ENCODE measurements at places on chromosomes 3 and 15.

DNA sequence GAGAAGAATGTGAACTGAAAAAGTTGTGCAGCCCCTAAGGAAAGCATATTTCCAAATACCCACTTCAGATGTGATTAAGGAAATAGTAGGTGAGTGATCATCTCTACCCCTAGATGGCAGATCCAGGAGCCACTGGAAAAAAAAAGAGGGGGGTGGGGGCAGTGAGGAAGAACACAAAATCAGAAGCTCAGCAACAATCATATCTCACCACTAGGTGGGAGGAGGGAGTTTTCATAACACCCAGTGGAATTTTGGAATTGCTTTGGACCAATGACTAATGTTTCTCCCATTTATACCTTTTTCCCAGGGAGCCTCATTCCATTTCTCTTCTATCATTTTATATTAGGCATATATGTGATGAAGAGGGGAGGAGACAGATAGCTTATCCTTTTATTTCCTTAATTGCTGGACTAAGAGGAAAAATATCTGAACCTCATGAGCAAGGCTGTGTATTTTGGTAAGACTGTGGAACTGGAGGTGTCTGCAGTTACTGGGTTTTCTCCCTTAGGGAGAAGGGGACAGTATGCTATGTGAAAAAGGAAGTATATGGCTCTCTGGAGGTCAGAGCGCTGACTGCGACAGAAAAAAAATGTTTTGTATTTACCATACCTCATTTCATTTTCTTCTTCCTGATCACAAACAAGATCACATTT lies 363.4 kb downstream of the GAP43 start:
- no peak for DNase-seq

DNA sequence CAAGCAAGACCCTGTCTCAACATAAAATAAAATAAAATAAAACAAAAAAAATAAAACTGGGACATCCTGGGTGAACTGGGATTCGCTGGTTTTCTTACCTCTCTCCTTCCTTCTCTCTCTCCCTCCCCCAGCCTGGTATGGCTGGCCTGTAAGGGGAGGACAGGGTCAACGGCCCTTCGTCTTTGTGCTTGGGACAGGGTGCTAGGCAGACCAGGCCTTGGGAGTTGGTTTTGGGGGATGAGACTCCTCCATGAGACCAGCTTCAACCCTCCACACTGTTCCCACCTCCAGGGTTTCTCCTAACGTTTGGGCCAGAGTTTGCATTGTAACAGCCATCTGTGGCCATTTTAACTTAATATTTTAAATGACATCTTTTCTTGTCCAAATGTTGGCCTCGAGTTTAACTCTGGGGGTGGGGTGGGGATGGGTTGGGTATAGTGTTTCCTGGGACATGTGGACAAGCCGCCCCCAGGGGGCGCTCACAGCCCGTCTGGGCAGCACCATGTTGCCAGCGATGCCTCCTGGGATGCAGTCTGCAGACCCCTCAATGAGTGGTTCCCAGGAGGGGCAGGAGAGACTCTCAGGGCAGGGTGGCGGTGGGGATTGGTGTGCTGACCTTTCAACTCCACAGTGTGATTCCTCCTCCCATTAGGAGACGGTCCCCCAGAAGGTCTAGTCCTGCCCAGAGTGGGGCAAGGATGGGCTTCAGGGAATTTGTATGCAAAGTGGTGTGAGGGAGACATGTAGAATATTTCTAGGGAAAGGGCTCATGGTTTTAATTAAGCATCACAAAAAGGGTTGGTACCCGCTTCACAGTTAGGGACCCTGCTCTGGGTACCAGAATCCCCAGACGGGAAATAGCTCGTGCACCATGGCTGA lies 37.7 kb upstream of the LCTL start:
- peak; percentile 69 for DNase-seq

- no peak for DNase-seq
These were observed 11.5 kb downstream of the ETFA start for GRCh38 chr15:76299786-76300185.

DNA sequence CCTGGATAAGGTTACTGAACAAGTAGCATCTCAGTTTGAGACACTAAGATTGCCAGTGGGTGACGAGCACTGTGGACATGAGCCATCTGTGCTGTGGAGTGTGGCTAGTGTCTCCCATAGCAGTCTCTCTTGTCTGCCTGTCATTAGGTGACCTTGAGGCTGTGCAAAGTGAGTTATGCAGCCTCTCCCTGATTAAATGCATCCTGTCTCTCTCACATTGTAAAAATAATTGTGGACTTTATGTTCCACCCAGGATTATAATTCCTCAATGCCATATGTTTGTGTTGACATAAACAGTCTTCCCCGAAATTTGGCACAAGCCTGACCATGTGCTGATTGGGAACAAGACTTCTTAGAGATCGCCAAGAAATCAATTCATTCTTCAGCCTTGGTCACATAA lies 168.9 kb downstream of the MYRIP start:
- no peak for DNase-seq

GRCh38 chr15:97115761-97116070 lies 785.2 kb downstream of the NR2F2 start:
- no peak for DNase-seq

- DNase-seq: peak; percentile 29
These were observed 951 bp downstream of the FOXL2 start for GRCh38 chr3:138945709-138946662.

DNA sequence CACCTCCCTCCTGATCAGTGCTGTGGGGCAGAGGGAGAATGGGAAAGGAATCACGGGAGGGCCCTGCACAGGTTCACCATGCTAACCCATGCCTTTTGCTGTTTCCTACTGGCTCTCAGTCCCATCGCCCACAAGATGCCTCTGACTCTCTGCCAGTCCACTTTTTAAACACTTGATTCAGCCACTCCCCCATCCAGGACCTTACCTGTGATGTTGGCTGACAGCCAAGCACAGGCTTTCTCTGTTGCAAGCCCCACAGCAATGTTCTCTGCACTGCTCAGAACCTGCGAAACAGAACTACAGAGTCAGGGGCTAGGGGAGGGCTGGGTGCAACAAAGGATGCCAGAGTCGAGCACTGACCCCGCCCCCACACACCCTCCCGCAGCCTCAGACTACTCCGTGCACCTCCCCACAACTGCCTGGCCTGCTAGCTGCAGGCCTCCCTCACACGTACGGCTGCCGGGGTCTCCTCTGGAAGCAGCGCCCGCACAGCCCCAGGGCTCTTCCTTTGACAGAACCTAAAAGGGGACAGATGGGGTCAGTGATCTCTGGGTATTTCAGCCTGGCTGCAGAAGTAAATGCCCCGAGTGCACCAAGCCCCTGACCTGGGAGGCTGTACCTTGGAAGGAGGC lies 9.1 kb downstream of the CDAN1 start:
- no peak for DNase-seq

DNA sequence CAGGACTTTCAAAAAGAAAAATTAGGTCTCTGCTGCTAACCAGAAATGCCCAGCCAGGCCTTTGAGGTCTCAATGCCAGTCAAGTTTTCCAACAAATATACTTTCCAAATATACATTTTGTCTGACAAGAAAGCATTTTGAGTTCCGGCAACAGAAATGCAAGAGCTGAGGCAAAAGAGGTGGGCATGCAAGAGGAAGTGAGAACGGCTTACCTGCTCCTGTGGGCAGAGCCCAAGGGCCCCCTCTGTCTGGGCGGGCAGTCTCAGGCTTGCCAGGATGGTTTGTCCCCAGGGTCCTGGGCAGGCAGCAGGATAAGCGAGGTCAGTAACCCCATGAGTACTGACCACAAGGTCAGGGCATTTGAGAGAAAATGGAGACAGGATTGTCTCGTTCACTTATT lies 136.1 kb upstream of the TOPAZ1 start:
- no peak for DNase-seq

DNA sequence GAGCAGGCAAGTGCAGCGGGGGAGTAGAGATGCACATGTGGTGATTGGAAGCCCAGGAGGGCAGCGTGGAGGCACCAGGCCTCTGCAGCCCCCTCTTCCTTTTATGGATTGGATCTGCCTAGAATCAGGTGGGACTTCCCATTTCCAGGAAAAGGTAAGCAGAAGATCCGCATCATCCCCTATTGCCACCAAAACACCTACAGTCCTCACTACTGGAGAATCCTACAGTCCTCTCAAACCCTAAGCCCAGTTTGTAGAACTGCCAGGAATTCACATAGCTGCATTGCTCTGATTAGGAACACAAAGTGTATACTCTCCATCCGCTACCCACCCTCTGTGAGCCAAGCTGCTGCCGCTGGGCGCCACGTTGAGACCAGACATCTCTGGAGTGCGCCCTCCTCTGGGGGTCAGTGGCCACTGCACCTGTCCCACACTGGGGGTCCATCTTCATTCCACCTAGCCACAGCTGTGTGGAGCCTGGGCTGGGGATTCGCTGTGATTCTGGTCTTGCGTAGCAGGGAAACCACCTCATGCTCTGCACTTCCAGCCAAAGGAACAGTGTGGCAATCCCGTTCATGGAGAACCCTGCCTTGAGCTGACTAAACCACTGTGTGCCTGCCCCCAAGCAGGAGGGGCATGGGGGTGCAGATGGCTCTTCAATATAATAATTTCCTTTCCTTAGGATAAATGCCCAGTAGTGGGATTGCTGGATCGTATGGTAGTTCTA lies 88.9 kb upstream of the PTX3 start:
- no peak for DNase-seq

- no peak for DNase-seq
These were observed at the start of gene BNC1 for GRCh38 chr15:83284559-83285283. Gene BNC1, minus strand, starts transcription at chr15:83284664. Its CDS starts 36 bp downstream, at chr15:83284628.

DNA sequence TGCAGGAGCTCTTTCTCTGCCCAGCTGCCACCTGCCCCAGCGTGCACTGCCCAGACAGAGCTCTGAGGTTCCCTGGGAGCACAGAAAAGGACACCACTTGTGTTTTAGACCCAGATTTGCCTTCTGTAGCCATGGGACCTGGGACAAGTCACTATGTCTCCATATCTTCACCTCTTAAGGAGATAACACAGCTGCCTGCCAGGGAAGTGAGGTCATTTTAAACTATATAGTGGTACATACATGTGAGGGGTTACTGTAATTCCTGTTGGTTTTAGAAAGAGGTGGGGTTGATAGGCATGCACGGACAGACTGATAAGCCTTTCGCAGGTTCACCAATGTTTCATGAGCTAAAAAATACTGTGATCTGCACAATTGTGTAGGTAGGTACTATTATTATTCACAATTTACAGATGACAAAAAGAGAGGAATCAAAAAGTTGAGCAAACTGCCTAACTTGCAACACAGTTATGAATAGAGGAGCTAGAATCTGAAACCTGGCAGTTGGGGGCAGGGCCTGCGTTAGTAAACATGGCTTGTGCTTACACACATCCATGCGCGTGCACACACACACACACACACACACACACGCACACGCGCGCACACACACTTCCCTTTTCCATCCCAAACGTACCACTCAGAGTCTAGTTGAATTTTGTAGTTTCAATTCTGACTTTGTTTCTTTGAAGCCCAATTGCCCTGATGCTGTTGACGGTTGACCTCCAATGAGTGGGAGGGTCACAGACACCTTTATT lies 193.6 kb downstream of the FAM43A start:
- DNase-seq: no peak

- peak; percentile 52 for DNase-seq
These were observed 565 bp downstream of the CIB2 start for GRCh38 chr15:78130466-78131294.

GRCh38 chr3:138197058-138197457 lies 10.0 kb downstream of the ARMC8 start:
- no peak for DNase-seq

DNA sequence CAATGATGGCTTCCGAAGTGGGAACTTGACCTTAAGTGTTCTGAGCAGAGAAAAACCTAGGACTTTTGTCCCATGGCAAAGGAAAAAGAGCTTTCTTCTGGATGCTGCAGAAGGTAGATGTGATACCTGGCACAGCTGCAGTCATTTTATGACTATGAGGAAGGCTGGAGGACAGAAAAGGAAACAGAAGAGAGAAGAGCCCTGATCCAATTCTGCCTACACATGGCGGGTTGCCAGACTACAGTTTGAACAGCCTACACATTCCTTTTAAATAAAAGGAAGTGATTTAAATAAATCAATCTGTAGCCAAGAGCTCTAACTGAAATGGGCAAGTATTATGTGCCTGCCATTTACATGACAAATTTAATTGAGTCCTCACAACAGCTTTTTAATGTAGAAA lies 43.6 kb upstream of the CHRNB4 start:
- DNase-seq: no peak

DNA sequence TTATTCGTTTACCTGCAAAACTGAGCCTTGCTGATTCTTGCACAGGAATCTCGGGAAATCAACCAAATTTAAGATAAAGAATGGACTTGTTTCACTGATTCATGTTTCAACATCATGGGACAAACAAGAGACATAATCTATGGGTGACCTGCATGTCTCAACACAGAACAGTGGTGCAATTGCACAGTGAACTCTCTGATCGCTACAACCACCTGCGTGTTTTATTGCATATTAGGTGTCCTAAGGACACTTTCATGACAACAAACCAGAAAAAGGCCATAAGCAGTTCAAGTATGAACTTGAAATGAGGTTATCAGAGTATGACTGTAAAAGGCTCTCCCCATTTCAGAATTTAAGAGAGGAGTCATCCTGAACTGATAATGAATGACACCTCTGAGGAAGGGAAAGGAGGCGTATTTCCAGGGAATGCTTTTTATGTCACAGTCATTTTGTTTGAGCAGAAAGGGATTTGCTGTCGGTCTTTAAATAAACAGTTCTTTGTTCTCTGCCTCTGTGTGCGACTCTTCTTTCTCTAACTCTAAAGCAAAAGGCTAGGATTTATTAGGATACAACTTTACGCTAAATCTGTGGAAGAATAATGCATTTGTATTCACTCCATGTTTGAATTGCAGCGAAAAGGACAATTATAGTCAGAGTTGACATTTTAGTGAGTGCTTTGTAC lies 167.2 kb downstream of the RBMS3 start:
- DNase-seq: no peak
